Glutamatergic neuron (in vitro differentiated cells): ENCODE measurements at places on chromosomes 16 and 17. TPM values are rescaled to one million over a fixed set of nuclear protein-coding genes. Genes with fewer than 3 reads are reported as not detected.

The ABCC11 gene
- total RNA-seq, result not detected

The NAGS gene
- 0.49 TPM for total RNA-seq

The DCTPP1 gene
- total RNA-seq, result 37.6 TPM

The MAP2K3 gene
- 38.0 TPM for total RNA-seq

The ZP2 gene
- not detected for total RNA-seq

The FAM20A gene
- total RNA-seq, result 0.37 TPM

The GNG13 gene
- not detected for total RNA-seq

The TIMP2 gene
- 121 TPM for total RNA-seq

The FBXW10 gene
- not detected for total RNA-seq

The CCL18 gene
- total RNA-seq, result not detected

The ITGB4 gene
- not detected for total RNA-seq
